ENCODE measurements at places on chromosomes 3 and 15.

DNA sequence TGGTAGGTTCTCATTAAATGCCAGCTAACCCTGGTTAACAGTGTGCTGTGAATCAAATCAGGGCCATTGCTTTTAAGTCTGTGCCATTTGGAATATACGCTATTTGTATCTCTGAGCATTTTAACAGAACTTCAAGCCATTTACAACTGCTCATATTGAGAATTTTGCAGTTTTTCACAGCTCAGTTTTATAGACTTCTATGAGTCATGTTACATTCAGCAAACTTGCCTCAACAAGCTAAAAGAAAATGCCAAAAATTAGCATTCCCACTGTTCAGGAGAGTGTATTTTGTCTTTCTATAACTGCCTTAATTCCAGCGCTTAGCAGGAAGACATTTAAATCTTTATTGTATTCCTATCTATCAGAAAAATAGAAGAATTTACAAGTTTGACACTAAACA lies 196.4 kb downstream of the GBE1 start:
- no peak for DNase-seq

- no peak for DNase-seq
These were observed 84.2 kb upstream of the SLC4A7 start for GRCh38 chr3:27568393-27568792.

DNA sequence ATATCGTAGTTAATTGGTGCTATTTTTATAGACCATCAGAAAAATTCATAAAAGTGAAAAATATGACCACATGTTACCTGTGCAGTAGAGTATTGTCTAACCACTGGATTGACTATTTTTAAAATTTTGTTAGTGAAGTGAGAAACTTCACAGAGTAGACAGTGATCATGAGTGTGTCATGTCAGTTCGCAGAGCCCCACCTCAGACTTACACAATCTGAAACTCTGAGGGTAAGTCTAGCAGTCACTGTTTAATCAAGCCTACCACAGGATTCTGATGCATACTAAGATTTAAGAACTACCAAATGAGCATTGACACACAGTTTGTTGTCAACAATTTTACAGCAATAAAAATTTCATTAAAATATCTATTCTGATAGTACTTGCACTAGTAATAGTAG lies 552.9 kb upstream of the SUCLG2 start:
- no peak for DNase-seq

- DNase-seq, result no peak
These were observed 403.9 kb downstream of the IL5RA start for GRCh38 chr3:2706144-2706835.

DNA sequence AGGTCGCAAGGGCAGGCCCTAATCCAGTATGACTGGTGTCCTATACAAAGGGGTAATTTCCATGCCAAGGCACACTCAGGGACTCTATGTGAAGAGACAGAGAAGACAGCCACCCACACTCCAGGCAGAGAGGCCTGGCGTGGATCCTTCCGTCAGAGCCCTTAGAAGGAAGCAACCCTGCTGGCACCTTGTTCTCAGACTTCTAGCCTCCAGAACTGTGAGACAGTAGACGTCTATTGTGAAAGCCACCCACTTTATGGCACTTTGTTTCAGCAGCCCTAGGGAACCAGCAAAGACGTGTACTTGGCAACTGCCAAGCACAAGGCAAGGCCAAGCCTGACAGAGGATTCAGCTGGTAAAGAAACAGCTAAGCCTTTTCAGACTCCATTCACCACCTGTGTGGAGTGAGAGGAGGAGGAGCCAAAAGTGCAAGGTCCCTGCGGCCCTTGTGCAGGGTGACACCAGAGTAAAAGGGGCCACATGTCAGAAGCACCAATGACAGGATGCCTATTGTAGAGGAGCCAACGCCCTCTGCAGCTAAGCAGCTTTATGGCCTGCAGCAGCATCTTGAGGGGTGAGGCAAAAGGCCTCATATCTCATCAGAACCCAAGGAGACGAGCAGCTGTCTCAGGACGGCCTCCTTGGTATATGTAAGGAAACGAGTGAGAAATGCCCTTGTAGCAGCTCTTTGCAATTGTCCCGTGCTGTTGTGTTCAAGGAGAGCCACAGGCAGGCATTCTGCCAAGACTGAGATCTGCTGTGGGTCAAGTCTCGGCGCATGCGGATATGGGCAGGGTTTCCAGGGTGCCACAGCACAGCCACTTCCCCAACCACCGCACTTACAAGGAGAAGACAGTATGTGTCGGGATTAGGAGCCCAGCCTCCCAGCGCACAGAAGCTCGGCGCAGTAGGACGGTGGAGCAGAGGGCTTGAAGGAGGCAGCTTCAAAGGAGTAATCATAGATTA lies 121.5 kb upstream of the LIPC start:
- DNase-seq, result no peak

Measured in stimulated activated CD4-positive, alpha-beta T cell treated with anti-CD3 and anti-CD28 coated beads, Interleukin-15, amount 100 ng/mL, for 1 hour (primary cell).